Type B pancreatic cell (in vitro differentiated cells): ENCODE measurements at places on chromosomes 13 and 19. TPM values are rescaled to one million over a fixed set of nuclear protein-coding genes. Genes with fewer than 3 reads are reported as not detected.
A peak's percentile ranks its signal among the peaks of the same experiment; 100 is the strongest.

GRK1 gene
- total RNA-seq: 0.24 and 0.85 TPM in 2 replicates

DCT gene
- 19.7 TPM in 1 of 2 replicates, not detected in the other for total RNA-seq

MRI1 gene
- 24.0 and 27.7 TPM in 2 replicates for total RNA-seq

DNA sequence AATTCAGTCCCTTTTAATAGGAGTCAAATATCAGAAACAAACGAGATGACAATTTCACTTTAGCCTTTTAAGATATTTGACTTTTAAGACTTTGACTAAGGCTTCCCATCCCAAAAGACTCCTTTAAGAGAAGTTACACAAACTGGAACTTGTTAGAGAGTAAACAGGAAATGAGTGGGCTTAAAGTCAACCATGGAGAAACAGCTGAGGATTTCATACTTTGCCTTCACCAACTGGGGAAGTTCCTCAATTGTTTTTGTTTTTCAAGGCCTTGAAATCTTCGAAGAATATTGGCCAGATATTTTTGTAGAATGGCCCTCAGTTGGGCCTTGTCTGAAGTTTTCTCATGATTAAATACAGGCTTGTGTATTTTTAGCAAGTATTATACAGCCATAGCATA is 227.3 kb downstream of the POU4F1 start:
- no peaks in the 10 kb centered on the region for H3K27me3 ChIP-seq
- no peak overlapping the region for H3K27ac ChIP-seq
- no peaks in the 10 kb centered on the region for H3K36me3 ChIP-seq
- DNase-seq: no peak
- peaks cover 4% of the 10 kb centered on the region for H3K4me1 ChIP-seq

DNA sequence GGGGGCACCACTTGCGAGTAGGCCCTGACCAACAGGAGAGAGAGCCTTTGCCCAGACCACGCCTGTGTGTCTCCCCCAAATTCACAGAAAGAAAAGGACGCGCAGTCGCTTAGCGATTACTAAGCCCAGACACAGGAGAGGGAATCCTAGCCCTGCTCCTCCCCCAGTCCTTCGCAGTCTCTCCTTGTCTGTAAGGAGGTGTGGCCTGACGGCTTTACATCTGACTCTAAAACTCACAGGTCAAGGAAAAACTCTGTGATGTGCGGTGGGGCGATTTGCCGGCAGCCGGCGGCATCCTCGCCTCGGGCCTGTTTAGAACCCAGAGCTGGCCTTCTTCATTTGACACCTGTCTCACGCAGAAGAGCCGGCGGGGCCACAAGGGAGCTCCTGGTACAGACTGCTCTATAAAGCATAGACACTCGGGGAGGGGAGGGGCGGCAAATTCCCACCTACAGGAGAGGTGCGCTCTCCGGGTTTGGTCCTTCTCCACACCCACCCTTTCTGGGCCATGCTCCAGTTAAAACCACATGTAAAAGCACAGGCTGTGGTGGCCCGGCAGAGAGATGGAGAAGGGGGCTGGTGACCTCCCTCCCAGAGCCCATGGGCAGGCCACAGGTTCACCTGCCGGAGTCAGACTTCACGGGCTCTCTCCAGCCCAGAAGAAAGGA is 17.8 kb downstream of the GPR12 start:
- no peak overlapping the region for H3K4me3 ChIP-seq
- no peak overlapping the region for H3K27ac ChIP-seq

GRCh38 chr19:2478278-2478755 is 2.4 kb downstream of the GADD45B start:
- H3K36me3 ChIP-seq: no peaks in the 10 kb centered on the region
- no peak for DNase-seq
- H3K27ac ChIP-seq: peak overlapping the region; percentile 95
- peaks cover 43% of the 10 kb centered on the region for H3K27me3 ChIP-seq
- peak overlapping the region; percentile 97 for H3K4me3 ChIP-seq

GRCh38 chr13:110523180-110523579 is 38.3 kb downstream of the RAB20 start:
- H3K4me1 ChIP-seq: peaks cover 14% of the 10 kb centered on the region
- no peak for DNase-seq
- no peak overlapping the region for H3K27ac ChIP-seq
- H3K36me3 ChIP-seq: no peaks in the 10 kb centered on the region
- no peak overlapping the region for H3K4me3 ChIP-seq

DNA sequence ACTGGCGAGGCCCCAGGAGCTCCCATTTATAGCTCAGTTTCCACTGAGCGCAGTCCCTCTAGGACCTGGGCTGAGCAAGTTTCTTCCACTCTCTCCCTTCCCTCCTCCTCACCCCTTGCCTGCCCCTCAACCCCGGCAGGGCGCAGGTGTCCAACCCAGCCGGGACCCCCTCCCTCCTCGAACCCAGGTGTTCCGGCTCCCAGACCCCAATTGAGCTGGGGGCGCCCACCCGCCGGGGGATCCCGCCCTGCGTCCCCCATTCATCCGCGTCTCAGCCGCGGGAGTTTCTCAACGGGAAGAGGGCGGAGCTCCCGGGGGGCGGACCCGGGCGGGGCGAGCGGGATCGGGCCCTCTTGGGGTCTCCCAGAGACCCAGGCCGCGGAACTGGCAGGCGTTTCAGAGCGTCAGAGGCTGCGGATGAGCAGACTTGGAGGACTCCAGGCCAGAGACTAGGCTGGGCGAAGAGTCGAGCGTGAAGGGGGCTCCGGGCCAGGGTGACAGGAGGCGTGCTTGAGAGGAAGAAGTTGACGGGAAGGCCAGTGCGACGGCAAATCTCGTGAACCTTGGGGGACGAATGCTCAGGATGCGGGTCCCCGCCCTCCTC is at the start of gene KIRREL2:
TSS of gene KIRREL2 (plus strand) at position 366 of the 604 bp plus-strand sequence. CDS start at position 575, 209 bp downstream.
- H3K4me1 ChIP-seq: peaks cover 19% of the 10 kb centered on the region
- H3K27me3 ChIP-seq: peaks cover 85% of the 10 kb centered on the region
- no peak for DNase-seq
- H3K4me3 ChIP-seq: peak within 1 kb of the TSS; percentile 80
- no peaks in the 10 kb centered on the region for H3K36me3 ChIP-seq

DNA sequence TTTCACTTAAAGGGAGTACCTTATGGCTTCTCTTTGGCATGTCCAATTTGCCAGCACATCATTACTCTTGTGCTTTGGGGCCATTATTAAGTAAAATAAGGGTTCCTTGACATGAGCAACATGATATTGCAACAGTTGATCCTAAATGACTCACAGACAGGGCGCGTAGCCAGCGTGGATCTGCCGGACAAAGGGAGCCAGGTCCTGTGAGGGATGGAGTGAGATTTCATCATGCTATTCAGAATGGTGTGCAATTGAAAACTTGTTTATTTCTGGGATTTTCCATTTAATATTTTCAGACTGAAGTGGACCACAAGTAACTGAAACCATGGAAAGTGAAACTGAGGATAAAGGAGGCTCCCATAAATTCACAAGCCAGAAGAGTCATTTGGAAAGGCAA is 48.6 kb upstream of the WASF3 start:
- no peak overlapping the region for H3K4me3 ChIP-seq
- no peaks in the 10 kb centered on the region for H3K36me3 ChIP-seq
- H3K4me1 ChIP-seq: no peaks in the 10 kb centered on the region
- no peak for DNase-seq
- no peaks in the 10 kb centered on the region for H3K27me3 ChIP-seq
- H3K27ac ChIP-seq: no peak overlapping the region

DNA sequence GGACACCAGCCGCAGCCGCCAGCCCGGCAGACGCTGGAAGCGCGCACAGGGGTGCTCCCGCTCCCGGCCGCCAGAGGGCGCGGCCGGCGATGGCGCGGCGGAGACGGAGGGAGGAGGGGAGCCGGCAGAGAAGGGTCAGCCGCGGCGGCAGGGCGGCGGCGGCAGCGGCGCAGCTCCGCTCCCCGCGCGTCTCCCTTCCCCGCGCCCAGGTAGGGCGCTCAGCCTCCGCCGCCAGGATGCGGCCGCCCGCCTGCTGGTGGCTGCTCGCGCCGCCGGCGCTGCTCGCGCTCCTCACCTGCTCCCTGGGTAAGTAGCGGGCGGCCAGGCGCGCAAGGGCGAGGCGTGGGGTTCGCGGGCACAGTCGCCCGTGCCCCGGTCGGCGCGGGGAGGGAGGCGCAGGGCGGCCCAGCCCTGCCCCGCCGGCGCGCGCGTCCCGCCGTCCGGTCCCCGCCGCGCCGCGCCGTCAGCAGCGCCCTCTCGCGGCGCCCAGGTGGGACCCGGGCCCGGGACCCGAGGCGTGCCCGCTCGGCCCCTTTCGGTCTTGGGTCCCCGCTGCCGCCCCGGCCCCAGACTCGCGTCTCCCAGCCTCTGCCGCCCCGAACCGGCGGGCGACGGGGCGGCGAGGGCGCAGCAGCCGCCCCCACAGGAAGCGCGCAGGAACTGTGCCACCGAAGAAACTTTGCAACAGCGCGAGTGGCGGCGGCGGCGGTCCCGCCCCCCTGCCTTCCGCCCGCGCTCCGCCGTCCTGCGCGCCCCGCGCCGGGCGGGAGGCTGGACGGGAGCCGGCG is at the start of gene B3GLCT:
TSS of gene B3GLCT (plus strand) at position 127 of the 788 bp plus-strand sequence. CDS start at position 237, 110 bp downstream.
- DNase-seq: peak; percentile 92
- H3K36me3 ChIP-seq: peaks cover 7% of the 10 kb centered on the region
- H3K27me3 ChIP-seq: peaks cover 48% of the 10 kb centered on the region
- H3K4me3 ChIP-seq: peak within 1 kb of the TSS; percentile 84
- H3K4me1 ChIP-seq: peaks cover 29% of the 10 kb centered on the region
